ENCODE measurements at places on chromosomes 11 and 22.
A peak's percentile ranks its signal among the peaks of the same experiment; 100 is the strongest.

GRCh38 chr11:79742176-79742575 lies 301.3 kb upstream of the TENM4 start:
- no peak for DNase-seq

- peak; percentile 44 for DNase-seq
Observed at GRCh38 chr22:24037851-24038765, 27.0 kb downstream of the CABIN1 start.

DNA sequence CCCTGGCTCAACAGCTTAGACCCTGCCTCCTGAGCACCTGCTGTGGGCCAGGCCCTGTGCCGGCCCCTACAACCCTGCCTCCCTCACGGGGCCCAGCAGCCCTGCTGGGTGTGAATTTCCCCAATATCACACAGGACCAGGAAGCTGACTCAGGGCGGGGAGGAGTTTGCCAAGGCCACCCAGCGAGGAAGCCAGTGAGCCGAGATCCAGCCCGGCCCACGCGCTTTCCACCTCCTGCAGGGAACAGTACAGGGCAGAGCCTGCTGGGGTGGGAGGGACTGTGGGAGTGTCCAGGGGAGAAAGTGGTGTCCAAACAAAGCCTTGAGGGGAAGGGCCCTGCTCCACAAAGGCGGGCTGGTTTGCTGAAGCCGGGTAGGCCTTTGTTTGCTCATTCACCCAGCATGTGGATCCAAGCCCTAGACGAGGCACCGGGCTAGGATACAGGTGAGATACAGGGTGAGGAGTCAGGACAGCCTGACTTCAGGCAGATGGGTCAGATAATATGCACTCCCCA lies 26.8 kb downstream of the RPL3 start:
- DNase-seq: no peak

- DNase-seq: no peak
Observed at GRCh38 chr22:39859903-39860588, 33.5 kb downstream of the ENTHD1 start.

GRCh38 chr11:8282631-8283030 lies 19.0 kb upstream of the LMO1 start:
- no peak for DNase-seq
